Natural killer cell treated with Interleukin-12 subunit alpha and Interleukin-12 subunit beta and Interleukin-15 and Interleukin-18, amount 100 ng/mL, for 72 hours (primary cell): ENCODE measurements at places on chromosomes 1 and 21. TPM values are rescaled to one million over a fixed set of nuclear protein-coding genes. Genes with fewer than 3 reads are reported as not detected.

TAS1R1 gene
- not detected for total RNA-seq

DNA sequence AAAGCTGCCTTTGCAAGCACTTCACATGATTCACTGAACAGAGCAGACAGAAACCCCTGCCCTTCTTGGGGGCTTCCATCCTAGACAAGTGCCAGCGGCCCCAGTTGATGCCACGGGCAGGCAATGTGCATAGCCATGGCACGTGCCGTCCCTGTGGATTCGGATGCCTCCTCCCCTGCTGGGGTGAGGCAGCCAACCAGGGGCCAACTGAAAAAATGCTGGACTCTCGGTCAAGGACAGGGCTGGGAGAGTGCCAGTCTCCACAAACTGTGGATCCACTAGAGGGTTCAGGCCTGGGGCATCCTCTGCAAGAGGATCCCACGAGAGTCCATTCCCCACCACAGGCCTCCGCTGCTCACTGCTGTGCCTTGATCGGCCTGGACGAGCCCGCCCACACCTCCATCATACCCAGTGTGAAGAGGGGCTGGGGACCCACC lies 3.8 kb downstream of the JMJD4 start:
- H3K36me3 ChIP-seq, result no peaks in the 10 kb centered on the region
- no peak for DNase-seq
- H3K27me3 ChIP-seq, result no peaks in the 10 kb centered on the region

DNA sequence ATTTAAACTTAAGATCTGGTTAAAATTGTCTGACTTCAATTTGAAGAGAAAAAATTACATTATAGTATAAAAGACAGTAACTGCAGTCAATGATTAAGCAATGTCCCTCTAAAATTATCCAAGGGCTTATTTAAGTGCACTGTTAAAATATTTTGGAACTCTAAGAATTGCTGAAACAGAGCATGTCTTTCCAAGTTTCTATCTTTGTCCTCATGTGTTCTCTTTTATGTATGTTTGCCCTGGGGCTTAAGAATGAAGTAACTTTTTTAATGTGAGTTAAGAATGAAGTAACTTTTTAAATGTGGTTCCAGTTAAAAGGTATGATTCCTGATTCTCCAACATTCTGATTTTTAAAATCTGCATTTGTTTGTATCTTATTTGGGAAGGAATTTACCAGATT lies 69.0 kb upstream of the MARK1 start:
- no peak for DNase-seq
- no peaks in the 10 kb centered on the region for H3K36me3 ChIP-seq
- H3K27ac ChIP-seq, result no peak overlapping the region

DNA sequence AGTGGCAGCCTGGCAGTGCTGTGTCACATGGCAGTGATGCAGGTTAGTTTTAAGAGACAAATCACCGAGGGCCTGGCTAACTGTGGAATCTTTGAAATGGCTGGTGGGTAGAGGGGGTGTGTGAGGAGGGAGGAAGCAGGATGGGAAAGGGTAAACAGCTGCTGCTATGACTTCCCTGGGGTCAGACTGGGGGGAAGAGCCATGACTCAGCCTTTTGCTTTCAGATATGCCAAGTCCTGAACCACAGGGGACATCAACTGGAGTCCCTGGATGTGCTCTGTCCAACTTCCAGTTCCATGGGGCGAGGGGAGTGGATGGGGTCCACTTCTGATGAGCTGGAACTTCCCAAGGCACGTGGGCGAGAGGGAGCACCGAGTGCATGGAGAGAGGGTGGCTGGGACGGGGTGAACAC lies 121.1 kb upstream of the ADAR start:
- H3K27me3 ChIP-seq, result peaks cover 26% of the 10 kb centered on the region
- no peak overlapping the region for H3K27ac ChIP-seq
- no peaks in the 10 kb centered on the region for H3K36me3 ChIP-seq
- DNase-seq, result no peak
- peaks cover 2% of the 10 kb centered on the region for H3K4me1 ChIP-seq
- no peak overlapping the region for H3K4me3 ChIP-seq

GRCh38 chr1:100543640-100544039 lies 5.7 kb downstream of the GPR88 start:
- H3K4me3 ChIP-seq, result no peak overlapping the region
- H3K36me3 ChIP-seq, result no peaks in the 10 kb centered on the region
- H3K4me1 ChIP-seq, result peaks cover 3% of the 10 kb centered on the region
- H3K27ac ChIP-seq, result no peak overlapping the region
- peaks cover 23% of the 10 kb centered on the region for H3K27me3 ChIP-seq

GRCh38 chr1:177820213-177820612 lies 149.6 kb downstream of the SEC16B start:
- no peak overlapping the region for H3K27ac ChIP-seq
- no peak overlapping the region for H3K4me3 ChIP-seq
- H3K27me3 ChIP-seq, result no peaks in the 10 kb centered on the region
- no peaks in the 10 kb centered on the region for H3K36me3 ChIP-seq
- no peaks in the 10 kb centered on the region for H3K4me1 ChIP-seq
- DNase-seq, result no peak
